RPMI7951 (cell line): ENCODE measurements at places on chromosomes 2 and 18.

GRCh38 chr2:240893363-240893844 is 2.6 kb downstream of the MAB21L4 start:
- DNase-seq: peak; percentile 64

GRCh38 chr2:144237830-144238627 is 281.9 kb downstream of the ZEB2 start:
- DNase-seq: no peak

- no peak for DNase-seq
These were observed 249.4 kb upstream of the HS6ST1 start for GRCh38 chr2:128568106-128568505.

- DNase-seq: no peak
These were observed 9.0 kb upstream of the RASGRP3 start for GRCh38 chr2:33467413-33467812.

- peak; percentile 96 for DNase-seq
These were observed 106.8 kb upstream of the SERPINE2 start for GRCh38 chr2:224145751-224146355.

DNA sequence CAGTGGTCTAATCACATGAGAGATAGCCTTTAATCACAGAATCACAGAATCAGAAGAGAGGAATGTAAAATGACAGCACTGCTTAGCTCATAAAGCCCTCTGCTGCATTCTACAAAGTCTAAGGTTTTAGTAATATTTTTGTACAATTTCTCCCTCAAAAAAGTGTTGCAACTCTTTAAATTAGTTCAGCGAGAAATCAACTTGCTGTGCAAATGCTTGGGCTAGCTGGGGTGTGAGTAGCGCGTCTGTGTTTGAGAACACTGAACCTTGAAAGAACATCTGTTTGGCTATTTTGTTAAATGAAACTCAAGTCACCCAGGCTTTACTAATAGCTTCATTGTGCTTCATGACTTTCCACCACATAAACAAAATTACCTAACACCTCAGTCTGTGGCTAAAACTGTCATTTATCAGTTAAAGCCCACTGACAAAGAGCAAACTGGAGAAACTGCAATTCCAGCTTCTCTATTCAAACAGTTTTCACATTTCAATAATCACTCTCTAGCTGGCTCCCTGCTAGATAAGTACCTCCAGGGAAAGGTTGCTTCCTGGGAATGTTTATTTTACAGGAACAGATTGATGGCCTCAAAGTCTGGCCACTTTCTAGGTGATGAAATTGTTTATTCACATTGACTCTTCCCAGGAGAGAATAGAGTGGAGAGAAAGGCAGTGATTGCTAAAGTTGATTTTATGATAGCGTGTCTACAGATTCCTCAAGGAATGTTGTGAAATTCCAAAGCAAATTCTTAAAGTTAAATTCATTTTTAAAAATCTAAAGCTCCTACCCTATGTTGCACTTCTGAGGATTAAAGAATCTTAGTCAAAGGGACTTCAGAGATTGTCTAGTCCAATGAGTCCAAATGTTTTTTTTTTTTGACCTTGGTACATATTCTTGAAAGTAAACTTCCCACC is 36.0 kb upstream of the STAT1 start:
- peak; percentile 29 for DNase-seq

DNA sequence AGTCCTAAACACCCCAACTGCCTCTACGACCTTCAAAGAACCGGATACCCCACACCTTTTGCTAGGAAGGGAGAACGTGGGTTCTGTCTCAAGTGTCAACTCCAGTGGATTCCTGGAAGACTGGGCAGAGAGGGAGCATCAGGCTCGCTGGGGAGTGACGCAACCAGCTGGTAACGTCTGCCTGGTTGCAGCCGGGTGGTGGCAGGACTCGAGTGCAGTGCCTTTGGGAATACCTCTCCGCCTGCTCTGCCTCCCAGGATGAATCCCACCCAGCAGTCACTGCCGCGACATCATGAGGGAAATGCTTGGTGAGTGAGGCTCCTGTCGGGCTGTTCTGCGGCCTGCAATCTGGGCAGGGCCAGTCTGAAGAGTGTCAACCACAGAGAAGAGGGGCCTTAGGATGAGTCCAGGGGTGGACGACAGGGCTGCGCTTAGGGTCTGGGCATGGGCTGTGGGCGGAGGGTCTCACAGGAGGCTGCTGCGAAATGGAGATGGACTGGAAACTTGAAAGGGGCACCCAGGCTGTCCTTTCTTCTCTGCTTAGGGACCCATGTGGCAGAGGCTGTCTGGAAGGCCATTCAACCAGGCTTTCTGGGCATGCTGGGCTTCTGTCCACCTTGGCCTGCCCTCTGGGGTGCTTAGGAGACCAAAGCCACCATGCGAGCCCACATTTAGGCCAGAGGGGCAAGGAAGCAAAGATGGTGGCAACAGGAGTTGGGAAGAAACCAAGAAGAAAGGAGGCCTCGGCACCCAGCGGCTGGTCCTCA is 12.9 kb downstream of the GPR17 start:
- DNase-seq: no peak

GRCh38 chr2:212536817-212537725 is 1.5 kb downstream of the ERBB4 start:
- no peak for DNase-seq

GRCh38 chr2:165407466-165407865 is 62.0 kb upstream of the CSRNP3 start:
- DNase-seq: no peak

DNA sequence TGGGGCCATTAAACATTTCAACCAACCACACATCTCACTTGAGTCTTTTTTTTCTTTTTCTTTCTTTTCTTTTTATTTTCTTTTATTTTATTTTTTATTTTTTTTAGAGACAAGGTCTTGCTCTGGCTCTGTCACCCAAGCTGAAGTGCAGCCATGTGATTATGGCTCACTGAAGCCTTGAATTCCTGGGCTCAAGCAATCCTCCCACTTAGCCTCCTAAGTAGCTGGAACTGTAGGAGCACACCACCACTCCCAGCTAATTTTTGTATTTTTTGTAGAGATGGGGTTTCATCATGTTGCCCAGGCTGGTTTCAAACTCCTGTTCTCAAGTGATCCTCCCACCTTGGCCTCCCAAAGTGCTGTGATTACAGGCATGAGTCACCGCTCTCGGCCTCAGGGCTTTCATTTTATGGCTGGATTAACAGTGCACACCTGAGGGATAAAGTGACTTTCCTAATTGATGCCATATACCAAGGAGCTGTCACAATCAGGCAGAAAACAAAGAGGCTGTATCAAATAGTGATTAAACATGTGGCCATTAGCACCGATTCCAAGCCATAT is 21.5 kb downstream of the KIAA2012 start:
- DNase-seq: peak; percentile 33

DNA sequence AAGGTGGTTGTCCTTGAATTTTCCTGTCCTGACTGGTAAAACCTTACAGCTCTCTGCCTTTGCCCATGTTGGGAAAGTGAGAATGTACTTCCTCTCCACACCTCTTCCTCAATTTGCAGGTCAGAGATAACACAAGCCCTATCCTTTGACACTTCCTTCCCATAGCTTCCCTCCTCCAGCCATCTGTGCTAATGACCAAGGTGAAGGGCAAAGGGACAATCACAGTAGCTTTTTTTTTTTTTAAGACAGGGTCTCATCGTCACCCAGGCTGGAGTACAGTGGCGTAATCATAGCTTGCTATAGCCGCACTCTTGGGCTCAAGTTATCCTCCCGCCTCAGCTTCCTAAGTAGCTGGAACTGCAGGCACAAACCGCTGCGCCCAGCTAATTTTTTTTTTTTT is 24.3 kb upstream of the STPG4 start:
- no peak for DNase-seq

GRCh38 chr2:13091861-13092378 is 375.2 kb downstream of the TRIB2 start:
- DNase-seq: no peak

GRCh38 chr2:215324811-215325210 is 13.0 kb downstream of the ATIC start:
- DNase-seq: no peak

DNA sequence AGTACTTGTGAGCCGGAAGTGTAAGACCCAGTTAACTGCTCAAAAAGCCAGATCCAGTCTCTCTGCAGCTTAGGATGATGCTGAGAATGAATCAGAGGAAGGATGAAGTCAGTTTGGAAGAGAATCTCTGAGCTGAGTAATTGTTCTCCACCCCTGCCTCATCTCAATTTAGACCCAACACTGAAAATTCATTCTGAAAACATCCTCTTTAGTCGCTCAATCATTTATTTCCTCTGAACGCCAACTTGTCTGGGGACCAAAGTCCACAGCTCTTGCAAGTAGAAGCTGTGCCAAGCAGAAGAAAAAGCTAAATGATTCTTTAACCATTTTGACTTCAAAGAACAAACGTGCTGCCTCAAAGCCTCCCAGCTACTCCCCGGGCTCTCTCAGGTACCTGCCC is 177.1 kb upstream of the KLHL29 start:
- DNase-seq: no peak

- DNase-seq: peak; percentile 92
These were observed 22.5 kb upstream of the ACVR1 start for GRCh38 chr2:157898591-157898996.

DNA sequence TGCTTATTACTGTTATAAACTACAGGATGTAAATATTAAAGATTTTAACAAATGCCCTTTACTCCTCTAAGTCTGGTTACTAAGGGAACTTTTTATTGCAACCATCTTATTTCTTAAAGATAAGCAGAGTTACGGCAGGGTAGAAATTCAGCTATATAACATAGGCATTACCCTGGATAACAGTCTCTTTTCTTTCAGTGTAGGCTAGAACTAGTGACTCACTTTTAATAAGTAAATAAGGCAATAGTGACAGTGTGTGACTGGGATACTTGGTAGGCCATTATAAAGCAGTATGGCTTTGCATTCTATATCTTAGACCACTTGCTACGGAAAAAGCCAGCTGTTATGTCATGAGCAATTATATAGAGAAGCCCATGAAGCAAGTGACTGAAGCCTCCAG is 1041.0 kb upstream of the NRXN1 start:
- no peak for DNase-seq

DNA sequence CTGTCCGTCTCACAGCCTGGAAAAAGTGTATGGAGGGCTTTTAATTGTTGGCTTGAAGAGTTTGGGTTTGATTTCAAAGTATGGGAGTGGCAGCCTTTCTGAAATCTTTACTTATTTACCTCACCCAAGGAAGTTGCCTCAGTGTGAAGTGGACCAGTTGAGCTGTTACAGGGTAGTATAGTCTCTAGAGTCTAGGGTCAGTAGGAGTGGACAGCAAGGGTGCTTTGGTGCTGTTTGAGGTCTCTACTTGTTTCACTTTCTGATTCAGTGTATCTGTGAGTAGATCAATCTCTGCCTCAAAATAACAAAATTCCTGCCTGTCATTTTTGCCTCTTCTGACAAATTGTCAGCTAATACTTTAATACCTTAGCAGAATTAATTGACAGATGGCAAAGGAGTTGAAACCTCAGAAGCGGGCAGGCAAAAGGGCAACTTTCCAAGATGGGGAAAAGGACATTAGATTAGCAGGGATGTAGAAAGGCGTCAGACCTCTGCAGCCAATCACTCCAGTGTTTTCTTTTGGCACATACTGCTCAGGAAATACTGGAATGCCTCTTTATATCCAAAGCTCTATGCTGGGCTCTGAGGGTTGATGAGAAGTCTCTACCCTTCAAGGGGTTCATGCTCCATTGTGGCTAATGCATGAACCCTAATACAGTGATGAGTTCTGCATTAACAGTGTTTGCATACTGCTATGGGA is 5.9 kb downstream of the RIOK3 start:
- no peak for DNase-seq

DNA sequence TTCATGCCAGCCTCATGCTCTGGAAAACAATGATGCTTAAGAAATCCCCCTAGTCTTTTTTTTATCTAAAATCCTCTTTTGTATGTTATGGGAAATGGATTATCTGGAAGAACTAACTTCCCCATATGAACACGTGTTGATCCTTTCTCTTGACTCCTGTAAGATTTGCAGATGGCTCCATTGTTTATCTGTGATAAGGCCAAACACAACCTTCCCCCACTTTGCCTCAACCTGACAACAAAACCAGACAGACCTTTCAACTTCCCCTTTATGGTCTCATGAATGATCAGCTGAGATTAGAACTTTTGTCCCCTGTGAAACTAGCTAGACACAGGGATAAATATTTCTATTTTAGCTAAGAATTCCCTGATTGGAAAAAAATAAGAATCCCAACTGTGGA is 828.0 kb upstream of the CDH2 start:
- no peak for DNase-seq

DNA sequence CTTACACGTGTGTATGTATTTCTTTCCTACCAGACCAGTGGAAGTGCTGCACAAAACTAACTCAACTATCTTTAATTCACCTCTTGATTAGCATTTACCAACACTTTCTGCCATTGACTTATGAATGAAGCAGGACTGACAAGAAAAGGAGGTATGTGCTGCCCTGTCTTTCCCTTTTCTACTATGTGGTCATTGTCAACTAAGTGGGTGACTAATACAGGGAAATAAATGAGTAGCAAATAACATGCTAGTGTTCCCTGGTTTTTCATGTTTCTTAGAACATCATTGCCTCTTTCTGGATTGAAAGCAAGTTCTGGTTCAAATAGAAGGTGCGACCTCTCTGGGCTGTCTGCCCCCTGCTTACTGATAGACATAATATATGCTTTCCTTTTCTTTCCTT is 58.0 kb downstream of the LINC00305 start:
- DNase-seq: no peak

DNA sequence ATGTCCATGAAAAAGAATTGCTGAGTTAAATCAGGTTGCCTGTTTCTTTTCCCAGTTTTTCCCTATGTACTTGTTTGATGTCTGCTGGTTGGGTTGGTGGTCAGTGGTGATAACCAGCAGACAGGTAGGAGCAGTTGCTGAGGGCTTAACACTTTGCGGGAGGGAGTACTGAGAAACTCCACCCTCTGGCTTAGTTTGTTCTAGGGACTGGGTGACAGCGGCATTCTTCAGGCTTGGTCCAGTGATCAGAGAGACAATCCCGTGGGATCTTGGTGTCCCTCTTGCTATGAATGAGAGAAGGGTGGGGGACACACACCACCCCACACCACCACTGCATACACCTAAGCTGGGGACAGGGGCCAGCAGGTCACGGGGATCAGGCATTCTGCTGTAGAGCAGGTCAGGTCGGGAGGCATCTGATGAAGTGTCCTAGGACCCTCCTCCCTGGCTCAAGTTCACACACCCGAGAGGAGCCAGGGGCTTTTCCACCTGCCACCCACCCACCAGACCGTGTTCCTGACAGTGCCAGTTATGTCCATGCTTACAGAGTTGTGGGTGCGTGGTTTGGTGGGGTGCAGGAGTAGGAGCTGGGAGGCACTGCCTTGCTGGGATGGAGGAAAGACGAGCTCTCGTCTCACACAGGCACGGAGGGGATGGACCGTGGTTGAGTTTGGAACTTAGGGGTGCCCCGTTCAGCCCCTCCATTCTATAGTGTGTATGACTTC is 21.3 kb upstream of the ALLC start:
- DNase-seq: no peak

GRCh38 chr2:219744600-219744999 is 117.2 kb downstream of the SLC4A3 start:
- no peak for DNase-seq

DNA sequence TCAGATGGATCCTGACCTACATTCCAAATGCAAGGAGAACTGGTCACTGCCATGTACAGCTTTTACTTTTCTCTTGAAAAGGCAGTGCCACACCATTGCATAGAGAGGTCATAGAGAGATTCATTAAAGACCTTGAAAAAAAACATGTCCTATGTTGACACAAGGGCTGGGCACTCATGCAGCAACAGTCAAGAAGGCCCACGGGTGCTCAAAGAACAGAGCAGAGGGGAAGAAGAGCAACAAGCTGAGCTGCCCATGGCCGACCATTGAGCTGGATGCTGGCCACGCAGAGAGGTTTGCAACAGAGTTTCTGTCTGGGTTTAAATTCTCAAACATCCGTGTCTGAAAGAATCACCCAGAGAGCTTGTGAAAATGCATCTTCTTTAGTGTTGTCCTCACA is 99.1 kb downstream of the ADD2 start:
- no peak for DNase-seq

GRCh38 chr18:3218819-3219218 is 949 bp downstream of the MYOM1 start:
- no peak for DNase-seq
